Cerebellar nuclear complex (tissue), 1 donor: ENCODE measurements at places on chromosomes 16 and 17.

DNA sequence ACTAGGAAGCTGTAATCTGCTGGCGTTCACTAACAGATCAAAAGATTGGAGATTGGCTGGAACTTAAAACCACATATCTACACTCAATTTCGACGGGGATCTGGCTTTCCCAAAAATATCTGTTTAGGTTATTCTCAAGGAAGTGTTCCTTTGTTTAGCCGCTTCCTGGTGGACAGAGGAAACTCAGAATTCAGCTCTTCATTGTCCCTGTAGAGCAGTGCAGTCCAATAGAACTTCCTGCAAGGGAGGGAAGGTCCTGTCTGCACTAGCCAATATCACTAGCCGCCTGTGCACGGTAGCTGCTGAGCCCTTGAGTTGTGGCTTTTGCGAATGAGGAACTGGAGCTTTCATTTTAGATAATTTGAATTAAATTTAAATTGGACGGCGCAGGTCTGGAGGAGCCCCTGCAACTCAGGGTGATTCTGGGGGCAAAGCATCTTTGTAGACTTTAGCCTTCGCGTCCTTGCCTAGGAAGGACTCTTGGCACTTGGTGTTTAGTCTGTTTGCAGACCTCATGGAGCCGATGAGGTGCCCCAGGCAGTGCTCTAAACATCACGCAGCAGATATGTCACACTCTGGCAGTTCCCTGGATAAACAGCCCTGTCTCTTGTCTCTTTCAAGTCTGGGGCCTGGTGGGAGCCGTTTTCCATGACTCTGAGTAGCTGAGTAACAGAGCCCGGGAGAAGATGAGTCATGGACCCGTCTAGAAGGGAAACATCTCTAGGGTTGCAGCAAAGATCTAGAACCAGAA is 122.2 kb downstream of the CCDC182 start:
- no peak for DNase-seq

DNA sequence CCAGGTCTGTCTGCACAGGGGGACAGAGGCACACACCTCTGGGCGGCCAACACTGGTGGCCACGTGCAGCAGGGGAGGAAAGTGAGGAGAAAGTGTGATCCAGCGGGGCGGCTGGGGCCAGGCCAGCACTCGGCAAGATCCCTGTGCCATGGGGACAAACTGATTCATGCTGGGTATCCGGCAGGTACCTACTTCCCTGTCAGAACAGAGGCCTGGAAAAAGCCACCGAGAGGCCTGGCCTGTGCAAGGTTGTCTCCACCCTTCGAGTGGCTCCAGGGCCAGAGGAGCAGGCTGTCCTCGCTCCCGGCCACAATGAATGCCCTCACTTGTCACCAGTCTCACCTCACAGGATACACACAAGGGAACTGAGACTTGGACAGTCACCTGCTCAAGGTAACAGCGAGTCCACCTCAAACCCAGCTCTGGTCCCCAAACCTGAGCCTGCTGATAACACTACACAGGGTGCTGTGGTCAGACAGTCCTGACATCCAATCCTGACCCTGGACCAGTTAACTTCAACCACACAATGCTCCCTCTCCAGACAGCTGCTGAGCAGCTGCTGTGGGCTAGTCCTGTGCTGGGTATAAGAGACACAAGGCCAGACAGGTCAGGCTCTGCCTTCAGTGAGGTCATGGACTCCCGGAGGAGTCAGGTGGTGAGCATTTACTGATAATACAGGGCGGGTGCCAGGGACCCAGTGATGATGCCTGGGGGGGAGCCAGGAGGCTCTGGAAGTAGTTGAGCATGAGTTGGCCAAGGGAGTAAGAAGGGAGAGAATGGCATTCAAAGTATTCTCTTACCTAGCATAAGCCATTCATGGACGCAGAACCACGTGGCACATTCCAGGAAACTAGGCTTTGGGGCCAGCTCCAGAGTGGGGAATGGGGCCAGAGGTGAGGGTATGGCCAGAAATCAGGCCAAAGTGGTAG is 53.0 kb downstream of the VAC14 start:
- no peak for DNase-seq

DNA sequence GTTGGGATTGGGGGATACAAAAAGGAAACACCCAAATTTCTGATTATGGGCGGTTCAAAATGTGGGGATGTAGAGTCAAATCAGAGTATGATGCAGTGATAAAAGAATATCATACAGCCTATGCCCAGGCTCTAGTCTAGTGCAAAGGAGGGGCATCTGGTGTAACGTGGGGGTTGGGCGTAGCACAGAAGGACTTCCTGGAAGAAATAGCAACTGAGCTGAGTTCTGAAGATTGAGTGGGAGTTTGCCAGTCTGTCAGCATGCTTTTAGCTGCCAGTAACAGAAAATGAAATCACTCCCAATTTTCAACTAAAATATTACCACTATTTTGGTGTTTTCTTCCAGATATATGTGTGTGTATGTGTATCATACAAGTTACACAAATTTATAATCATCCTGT is 196.9 kb downstream of the SPECC1 start:
- DNase-seq = no peak

DNA sequence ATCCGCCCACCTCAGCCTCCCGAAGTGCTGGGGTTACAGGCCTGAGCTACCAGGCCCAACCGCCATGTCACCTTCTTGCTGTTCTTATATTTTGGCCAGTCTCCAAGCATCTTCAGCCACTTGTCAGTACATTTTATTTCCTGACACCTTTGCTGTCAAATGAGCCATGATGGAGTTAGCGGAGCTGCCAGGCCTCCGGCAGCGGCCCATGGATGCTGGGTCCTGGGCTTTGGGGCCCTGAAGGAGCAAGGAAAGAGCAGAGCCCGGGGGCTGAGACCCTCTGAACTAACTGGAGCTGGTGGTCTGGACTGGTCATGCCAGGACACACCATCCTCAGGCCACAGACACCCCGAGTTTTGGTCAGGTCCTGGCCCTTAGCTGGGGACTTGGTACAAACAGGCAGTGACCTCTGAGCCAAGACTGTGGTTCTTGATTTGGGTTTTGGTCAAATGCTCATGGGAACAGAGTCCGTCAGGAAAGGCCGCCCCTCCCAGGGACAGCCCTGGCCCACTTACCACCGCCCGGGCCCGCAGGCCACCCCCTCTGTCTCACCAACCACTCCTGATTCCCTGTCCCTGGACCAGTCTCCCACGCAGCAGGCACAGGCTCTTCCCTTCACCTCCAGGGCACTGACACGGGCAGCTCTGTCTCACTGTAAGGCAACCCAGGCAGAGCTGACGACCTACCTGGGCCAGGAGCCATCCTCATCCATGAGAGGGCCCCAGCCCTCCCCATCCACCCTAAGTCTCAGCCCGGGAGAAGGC is 42.0 kb downstream of the TNFRSF13B start:
- no peak for DNase-seq

DNA sequence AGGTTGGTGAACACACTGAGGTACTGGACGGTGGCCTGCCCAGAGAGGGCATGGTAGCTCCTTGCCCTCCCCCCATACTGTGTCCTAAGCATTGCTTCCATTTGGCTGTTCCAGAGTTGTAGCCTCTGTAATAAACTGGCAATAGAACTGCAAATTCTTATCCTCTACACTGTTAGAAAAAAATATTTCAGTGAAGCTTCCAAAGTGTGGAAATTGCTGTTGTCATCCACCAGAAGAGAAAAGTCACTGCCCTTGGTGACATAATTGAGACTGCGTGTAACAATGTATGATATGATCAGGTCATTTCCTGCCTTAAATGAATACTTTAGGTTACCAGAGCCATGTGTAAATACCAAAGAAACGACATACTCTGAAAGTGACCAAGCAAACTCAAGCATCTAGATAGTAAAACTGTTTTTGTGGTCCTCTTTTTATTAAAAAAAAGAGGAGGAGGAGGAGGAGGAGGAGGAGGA is 65.9 kb downstream of the CEP95 start:
- DNase-seq = no peak

DNA sequence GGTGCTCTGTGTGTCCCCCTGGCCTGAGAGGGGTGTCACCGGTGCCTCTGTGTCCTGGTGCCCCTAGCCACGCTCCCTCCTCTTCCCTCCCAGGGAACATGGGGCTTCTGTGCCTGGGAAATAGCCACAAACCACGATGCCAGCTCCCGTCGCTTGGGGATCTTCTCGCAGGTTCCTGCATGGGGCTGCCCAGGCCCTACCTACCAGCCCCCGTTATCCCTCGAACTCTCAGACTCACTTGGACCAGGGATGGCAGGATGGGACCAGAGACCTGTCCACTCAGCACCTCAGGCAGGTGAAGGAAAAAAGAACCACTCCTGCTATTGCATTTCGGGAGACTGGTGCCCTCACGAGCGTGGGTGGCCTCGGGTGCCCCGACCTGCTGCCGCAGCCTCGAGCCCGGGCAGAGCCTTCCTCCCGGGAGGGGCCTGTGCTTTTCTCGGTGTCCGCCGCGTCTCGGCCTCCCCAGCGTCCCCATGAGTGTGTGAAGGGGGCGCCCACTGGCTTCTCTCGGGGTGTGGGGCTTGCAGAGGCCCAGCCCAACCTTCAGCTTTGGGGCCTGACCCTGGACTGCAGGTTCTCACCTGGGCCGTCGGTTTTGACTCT is 41.0 kb upstream of the GNG13 start:
- DNase-seq = no peak

GRCh38 chr16:71424626-71425025 is 17.2 kb downstream of the TLE7 start:
- DNase-seq = no peak
